ENCODE measurements at places on chromosomes 13 and 19.

GRCh38 chr19:2334986-2335846, 6.7 kb downstream of the SPPL2B start:
- no peak for DNase-seq

GRCh38 chr13:100875392-100876043, 200.9 kb upstream of the TMTC4 start:
- no peak for DNase-seq

GRCh38 chr19:10193790-10194499, 808 bp downstream of the DNMT1 start:
- DNase-seq, result peak; percentile 2

DNA sequence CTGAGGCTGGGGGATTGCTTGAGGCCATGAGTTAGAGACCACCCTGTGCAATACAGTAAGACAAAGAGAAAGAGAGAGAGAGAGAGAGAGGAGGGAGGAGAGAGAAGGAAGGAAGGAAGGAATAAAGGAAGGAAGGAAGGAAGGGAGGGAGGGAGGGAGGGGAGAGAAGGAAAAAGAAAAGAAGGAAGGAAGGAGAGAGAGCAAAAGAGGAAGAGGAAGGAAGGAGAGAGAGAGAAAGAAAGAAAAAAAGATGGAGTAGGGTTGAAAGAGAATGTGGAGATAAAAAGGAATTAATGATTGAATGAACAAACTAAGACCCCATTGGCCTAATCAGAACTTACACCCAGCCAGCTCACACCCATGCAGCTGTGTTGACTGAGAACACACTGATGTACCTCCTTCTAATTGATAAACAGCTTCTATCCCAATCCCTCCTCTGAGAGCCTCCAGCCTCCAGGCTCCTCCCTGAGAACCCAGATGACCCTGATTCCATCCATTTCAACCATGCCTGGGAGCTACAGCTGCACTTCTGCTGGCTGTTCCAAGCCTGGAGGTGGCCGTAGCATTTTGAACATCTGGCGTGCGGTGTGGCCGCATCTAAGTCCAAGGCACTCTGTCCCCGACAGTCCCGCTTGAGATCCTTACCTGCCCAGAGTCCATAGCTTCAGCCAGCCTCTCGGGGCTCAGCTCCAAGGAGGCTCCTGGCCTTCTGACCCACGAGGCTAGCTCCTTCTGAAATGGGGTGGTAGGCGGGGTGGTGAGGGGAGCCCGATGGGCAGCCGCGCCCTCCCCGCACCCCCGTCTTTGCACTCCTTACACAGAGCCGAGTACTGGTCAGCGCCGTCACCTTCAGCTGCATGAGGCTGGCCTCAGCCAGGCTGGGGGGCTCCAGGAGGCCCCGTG, 1.1 kb downstream of the PRODH2 start:
- no peak for DNase-seq

GRCh38 chr13:78137404-78138142, 218.9 kb upstream of the EDNRB start:
- DNase-seq, result peak; percentile 88

- peak; percentile 80 for DNase-seq
These were observed 9.1 kb downstream of the LYL1 start for GRCh38 chr19:13093407-13094105.

GRCh38 chr13:86554066-86554465, 754.8 kb upstream of the SLITRK6 start:
- DNase-seq, result no peak

DNA sequence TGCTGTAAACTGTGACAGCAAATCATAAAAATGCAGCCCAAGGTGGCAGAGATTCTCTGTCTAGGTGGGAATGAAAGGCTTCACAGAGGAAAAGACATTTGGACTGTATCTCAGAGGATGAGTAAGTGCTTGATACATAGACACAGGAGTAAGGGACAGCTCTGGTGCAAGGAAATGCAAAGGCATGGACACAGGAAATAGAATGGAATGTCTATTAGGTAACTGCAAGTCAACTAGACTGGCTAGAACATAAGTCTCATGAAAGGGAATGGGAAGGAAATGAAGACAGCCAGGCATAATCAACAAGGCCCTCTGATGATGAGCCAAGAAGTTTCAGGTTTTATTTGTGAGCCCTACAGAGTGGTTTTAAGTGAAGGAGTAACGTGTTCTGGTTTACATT, 321.7 kb downstream of the SUCLA2 start:
- DNase-seq, result no peak

- no peak for DNase-seq
These were observed 820 bp downstream of the EID2 start for GRCh38 chr19:39539165-39539517.

- DNase-seq, result peak; percentile 7
These were observed 75.5 kb downstream of the TNFSF13B start for GRCh38 chr13:108345016-108345415.

GRCh38 chr13:100439247-100439970, 149.2 kb downstream of the GGACT start:
- no peak for DNase-seq

DNA sequence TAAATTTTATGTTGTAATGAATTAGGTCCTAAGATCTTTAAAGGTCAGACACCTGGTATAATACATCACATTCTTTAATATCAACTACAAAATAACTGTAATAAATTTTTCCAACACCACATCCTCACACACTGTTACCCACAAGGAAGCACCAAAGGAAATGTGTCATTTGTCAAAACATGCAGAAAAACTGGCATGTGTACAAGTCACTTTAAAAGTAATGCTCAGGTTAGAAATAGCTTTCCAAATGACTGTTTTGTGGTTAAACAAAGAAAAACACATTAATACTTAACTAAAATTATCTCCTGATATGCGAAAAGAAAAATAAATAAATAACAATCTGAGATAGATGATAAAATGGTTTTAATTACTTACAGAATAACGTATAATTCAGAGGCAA, 74.7 kb downstream of the MZT1 start:
- DNase-seq, result no peak

GRCh38 chr13:23411220-23411619, 22.3 kb downstream of the SACS start:
- DNase-seq, result no peak

DNA sequence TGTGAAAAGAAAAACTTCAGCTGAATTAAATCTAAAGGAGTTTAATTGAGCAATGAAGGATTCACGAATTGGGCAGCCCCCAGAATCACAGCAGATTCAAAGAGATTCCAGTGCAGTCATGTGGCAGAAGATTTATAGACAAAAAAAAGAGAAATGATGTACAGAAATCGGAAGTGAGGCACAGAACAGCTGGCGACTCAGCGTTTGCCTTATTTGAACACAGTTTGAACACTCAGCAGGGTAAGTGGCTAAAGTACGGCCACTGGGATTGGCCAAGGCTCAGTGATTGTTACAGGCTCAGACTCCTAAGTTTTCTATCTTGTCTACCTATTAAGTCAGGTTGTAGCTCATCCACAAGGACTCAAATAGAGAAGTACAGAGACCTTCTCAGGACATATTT, 11.6 kb upstream of the CFAP97D2 start:
- DNase-seq, result no peak

GRCh38 chr19:44499962-44500949, at the start of gene ZNF180:
Gene ZNF180, minus strand, starts transcription at chr19:44500522. Its CDS starts 3,188 bp downstream, at chr19:44497334.
- DNase-seq, result peak; percentile 90

GRCh38 chr13:67372868-67373464, 142.8 kb upstream of the PCDH9 start:
- peak; percentile 12 for DNase-seq

GRCh38 chr13:46307554-46307953, 79.5 kb downstream of the RUBCNL start:
- DNase-seq, result peak; percentile 15

GRCh38 chr13:74056801-74057542, 77.2 kb downstream of the KLF12 start:
- no peak for DNase-seq

DNA sequence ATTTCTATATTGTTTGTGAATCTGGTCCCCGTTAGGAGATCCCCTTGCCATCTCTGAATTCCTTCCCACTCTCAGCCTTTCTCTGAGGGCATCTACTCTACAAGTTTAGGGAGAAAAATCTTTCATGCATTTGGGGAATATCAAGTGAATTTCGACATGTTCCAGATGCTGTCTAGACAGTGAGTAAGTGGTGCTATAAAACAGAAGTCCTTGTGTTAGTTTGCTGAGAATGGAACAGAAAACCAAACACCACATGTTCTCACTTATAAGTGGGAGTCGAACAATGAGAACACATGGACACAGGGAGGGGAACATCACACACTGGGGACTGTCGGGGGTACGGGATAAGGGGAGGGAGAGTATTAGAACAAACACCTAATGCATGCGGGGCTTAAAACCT, 5.1 kb downstream of the OR7A10 start:
- no peak for DNase-seq
